ENCODE measurements at places on chromosomes 16 and 17. TPM values are rescaled to one million over a fixed set of nuclear protein-coding genes. Genes with fewer than 3 reads are reported as not detected.

Gene SOST
- not detected for total RNA-seq

DNA sequence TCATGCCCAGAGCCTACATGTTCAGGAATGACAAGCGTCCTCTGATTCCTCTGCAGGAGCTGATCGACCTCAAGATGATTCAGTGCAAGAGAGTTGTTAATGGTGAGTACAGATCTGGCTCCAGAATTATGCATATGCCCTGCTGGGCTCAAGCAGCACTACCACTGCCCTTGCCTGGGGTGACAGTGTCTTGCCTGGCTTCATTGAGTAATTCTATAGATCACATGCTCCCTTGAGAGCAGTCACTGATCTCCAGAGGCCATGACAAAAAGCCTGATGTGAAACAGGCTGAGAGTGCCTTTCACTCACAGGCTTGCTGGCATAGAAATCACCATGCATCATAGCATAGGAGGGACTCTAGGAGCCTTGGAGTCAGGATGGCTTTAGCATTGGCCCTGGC is 26.4 kb downstream of the DUS2 start:
- no peak for DNase-seq

DNA sequence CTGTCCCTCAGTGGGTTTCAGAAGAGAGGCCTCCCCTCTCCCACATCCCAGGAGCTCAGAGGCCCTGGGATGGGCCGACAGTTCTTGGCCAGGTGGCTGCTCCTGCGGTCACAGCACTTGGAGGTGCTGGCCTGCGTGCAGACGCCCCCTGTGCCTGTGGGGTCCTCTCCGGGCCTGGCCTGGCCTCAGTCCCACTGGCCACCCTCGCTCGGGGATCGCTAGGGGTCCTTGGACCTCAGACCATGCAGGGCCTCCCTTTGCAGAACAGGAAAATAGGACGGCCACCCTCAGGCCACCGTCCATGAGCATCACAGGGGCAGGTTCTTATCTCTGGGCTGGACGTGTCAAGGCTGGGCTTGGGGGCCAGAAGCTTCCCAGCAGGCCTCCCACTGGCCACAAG is 30.0 kb downstream of the METRNL start:
- no peak for DNase-seq

Gene LITAFD
- not detected for total RNA-seq

DNA sequence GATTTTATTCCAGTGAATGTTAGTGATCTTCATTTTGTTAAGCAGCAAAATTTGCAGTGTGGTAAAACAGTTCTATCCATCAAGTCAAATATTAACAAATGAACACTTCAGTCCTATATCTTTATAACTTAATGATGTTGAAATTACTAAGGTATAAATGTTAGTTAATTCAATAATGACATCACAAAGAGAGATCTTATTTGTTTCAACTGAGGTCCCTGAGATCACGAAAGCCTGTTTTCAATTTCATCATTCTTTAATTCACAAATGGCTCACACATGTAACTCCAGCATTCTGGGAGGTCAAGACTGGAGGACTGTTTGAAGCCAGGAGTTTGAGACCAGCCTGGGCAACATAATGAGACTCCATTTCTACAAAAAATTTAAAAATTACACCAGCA is 13.9 kb downstream of the SMURF2 start:
- DNase-seq, result no peak

DNA sequence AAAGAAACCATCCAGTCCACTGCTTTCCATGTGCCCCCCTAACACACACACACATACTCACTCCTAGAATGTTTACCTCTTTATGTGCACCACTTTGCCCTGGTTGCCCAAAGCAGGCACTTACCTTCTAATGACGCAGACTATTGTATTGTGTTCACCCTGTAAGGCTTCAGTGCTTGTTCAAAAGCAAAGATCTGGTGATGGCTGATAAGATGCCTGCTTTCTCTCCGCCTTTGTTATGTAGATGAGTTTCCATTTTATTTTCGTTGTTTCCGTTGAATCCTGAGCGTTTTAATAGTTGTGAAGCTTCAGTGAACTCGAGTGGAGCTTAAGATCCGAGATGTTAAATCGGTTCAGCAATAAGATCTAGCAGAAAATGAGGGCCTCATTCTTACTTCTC is 452.7 kb downstream of the TMEM114 start:
- DNase-seq, result no peak
